ENCODE measurements at places on chromosomes 7 and 10. TPM values are rescaled to one million over a fixed set of nuclear protein-coding genes. Genes with fewer than 3 reads are reported as not detected.
A peak's percentile ranks its signal among the peaks of the same experiment; 100 is the strongest.

ZC3HAV1L gene
- not detected for total RNA-seq

STK17A gene
- total RNA-seq: 31.0 TPM

NUDT13 gene
- total RNA-seq: not detected

CDH23 gene
- 8.1 TPM for total RNA-seq

OR2AE1 gene
- not detected for total RNA-seq

FAM204A gene
- 44.9 TPM for total RNA-seq

MOGAT3 gene
- not detected for total RNA-seq

TRIL gene
- not detected for total RNA-seq

MSS51 gene
- 4.2 TPM for total RNA-seq

JCAD gene
- total RNA-seq: not detected

FAM20C gene
- total RNA-seq: not detected

DNA sequence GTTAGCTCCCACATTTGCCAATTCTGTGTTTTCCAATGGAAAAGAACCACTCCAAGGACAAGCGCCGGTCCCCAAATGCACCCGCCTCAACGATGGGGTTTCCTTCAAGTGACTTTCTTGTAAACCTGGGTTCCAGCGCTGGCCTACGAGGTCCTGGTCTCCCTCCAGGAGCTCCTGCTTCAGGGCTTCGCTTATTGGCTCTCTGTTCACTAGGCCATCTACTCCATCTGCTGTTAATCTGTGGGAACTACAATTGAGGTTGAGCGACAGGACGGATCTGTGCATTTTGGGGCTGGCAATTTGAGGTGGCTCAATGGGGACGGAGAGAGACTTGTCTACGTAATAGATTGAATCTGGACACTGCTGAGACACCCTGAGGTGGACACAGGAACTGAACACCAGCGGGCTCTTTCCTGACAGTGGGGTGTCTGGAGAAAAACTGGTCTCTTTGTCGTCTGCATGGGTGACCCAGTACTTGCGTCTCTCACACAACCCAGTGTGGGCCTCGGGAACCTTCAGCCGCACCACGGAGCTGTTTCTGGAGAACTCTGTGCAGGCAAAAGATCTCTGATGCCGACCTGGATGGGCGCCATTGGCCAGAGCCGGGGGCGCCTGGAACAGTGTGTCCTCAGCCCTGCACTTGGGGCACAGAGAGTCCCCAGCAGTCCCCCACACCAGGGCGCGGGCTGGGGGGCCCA lies 115.9 kb upstream of the ADAM12 start:
- peak; percentile 29 for DNase-seq

DNA sequence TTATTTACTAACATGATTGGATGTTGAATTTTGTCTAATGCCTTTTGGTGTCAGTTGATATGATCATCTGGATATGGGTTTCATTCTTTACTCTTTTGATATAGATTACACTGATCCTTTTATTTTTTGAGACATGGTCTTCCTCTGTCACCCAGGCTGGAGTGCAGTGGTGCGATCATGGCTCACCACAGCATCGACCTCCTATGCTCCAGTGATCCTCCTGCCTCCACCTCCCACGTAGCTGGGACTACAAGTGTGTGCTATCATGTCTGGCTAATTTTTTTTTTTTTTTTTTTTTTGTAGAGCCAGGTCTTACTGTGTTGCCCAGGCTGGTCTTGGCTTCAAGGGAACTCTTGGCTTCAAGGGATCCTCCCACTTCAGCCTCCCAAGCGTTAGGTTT lies 27.1 kb downstream of the BMS1 start:
- DNase-seq: no peak

GRCh38 chr10:62662486-62662885 lies 142.0 kb upstream of the ADO start:
- no peak for DNase-seq

- DNase-seq: no peak
These were observed 156.3 kb upstream of the KMT2E start for GRCh38 chr7:104857458-104858425.

DNA sequence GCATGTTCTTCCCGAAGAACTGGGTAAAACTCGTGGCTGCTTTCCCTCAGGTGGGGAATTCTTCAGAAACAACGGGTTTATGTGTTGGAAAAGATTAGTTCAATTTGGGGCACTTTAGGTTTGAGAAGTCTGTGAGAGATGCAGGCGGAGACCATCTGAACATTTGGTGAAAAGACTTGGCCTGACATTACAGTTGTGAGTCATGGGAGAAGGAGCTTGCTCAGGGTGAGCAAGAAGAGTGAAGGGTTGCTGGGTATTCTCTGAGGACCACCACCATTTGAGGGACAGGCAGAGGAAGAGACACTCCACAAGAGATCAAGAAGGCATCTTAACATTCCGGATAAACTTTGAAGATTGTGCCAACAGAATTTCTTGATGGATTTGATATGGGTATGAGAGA lies 88.6 kb downstream of the PODXL start:
- no peak for DNase-seq

- no peak for DNase-seq
These were observed 58.1 kb upstream of the MSMB start for GRCh38 chr10:46104071-46104585.

GRCh38 chr10:110803830-110804338 lies 67.8 kb upstream of the PDCD4 start:
- peak; percentile 74 for DNase-seq

- no peak for DNase-seq
These were observed 3.7 kb downstream of the ITPRIP start for GRCh38 chr10:104334561-104334960.

GRCh38 chr10:86652361-86653202 lies 1.8 kb upstream of the OPN4 start:
- no peak for DNase-seq

GRCh38 chr7:99143853-99144672 lies at the start of gene SMURF1:
Gene SMURF1 (minus strand): TSS chr7:99144108. CDS start chr7:99143780, 328 bp downstream.
- DNase-seq: peak; percentile 88

DNA sequence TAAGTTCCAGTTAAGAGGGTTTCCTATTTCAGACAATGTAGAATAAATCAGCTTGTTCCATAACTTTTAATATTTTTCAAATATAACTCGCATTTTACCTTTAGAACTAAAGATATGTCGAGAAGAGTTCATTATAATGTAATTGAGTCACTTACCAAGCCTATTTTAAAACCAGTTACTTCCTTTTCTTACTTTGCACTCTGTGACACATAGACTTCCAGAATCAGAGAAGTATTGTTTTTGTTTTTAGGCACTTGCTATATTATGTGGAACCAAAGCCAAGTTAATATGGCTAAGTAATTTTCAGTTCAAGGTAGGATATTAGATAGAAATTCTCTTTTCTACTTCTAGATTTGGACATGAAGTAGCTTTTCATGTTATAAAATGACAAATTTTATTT lies 182.7 kb upstream of the PRPS1L1 start:
- DNase-seq: no peak

DNA sequence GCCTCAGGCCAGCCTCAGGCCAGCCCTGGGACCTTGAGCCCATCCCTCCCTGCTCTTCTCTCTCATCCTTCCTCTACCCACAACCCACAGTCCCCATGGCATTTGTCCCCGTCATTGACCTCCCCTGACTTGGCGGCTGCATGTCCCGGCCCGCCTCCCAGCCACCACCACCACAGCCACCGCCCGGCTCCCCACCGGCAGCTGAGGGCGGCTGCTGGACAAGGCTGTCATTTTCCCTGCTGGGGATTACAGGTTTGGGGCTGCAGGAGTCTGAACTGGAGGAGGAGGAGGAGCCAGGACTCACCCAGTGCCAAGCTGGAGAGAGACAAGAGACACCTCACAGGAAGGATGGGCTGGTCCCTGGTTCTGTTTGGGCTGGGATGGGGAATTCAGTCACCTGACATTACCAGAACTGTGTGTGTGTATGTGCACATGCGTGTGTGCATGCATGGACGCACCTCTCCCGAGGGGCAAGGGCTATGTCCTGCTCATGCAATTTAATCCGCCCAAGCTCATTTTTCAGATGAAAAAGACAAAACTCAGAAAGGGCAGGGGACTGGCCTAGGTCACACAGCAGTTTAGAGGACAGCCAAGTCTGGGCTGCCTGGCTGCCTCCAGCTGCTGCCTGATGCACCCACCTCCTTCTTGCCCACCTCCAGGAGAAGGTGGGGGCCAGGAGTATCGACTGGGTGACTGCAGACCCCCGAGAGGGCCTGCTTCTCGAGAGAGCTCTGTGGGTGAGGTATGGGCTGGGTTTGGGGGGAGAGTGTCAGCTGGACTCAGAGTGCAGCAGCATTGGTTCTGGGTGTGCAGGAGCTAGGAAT lies 113.1 kb downstream of the ZMIZ1 start:
- no peak for DNase-seq

- DNase-seq: no peak
These were observed 83.6 kb downstream of the MPP7 start for GRCh38 chr10:28219251-28219650.

GRCh38 chr10:119205894-119206602 lies 1.3 kb upstream of the GRK5 start:
- DNase-seq: peak; percentile 80

GRCh38 chr7:36838616-36839225 lies 114.4 kb upstream of the AOAH start:
- no peak for DNase-seq

DNA sequence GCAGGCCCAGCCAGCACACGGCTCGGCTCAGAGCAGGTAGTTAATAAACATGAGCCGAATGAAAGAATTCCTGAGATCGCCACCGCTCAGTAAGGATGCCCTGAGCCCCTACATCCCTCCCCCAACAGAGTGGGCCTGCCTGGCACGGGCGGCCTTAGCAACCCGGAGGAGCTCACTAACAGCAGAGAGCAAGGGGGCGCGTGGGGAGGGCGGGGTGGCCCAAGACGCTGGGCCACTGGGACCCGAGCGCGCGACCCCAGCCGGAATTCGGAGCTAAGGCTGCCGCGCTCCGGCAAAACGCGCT lies 403 bp upstream of the ENO4 start:
- no peak for DNase-seq

DNA sequence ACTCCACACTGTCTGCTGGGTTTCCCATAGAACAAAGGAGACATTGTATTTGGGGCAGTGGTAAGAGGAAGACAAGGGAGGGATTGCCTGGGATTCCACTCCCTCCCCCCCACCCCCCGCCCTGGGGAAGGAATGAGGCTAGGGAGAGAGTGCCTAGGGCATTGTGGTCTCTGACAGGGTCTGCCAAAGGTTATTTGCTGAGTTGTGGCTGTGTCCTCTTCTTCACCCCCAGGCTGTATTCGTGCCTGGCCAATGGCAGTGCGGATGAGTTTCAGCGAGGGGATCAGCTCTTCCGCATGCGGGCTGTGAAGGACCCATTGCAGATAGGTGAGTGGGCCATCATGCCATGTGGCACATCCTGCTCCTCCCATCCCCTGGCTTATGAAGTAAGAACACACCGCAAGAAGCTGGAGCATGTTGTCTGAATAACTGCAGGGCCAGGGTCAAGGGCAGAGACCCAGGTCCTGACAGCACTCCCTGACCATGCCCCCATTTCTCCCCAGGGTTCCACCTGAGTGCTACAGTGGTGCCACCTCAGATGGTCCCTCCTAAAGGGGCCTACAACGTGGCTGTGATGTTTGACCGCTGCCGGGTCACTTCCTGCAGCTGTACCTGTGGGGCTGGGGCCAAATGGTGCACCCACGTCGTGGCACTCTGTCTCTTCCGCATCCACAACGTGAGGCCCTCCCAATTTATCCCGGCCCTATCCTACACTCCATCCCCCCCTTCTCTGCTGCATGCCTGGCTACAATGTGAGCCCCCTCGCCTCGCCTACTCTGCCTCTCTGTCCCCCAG lies 3.7 kb downstream of the ZSWIM8 start:
- no peak for DNase-seq

DNA sequence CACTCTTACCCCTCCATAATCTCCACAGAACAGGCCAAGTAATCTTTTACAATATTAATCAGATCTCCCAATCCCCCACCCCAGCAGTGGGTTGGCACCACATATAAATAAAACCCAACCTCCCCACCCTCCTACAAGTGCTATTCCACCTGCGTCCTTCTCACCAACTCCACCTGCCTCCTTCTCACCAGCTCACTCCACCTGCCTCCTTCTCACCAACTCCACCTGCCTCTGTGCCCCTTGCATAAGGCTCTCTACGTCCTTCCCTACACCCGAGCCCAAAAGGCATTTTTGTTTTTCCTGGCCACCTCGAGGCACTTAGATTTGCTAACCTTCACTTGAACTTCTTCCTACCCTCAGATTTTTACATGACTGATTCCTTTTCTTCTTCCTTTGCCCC lies 89.7 kb downstream of the ATE1 start:
- no peak for DNase-seq

DNA sequence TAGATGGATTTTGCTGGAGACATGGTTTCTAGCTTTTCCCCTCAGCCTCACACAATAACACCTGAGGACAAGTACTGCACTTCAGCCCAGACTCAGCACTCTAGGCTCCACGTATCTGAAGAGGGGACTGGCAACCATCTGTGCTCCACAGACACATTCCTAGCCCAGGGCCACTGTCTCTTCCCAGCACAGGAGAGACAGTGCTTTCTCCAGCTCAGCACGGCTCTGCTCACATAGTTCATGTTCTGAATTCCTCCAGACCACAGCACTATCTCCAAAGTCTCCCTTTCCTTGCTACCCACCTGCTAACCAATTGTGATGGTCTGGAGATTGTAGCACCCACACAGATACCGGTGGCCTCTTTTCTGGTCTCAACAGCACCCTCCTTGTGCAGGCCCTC lies 114.5 kb downstream of the HTR7 start:
- no peak for DNase-seq

GRCh38 chr10:77946084-77946483 lies 19.5 kb upstream of the DLG5 start:
- no peak for DNase-seq

- DNase-seq: no peak
These were observed 38.6 kb downstream of the NACAD start for GRCh38 chr7:45050198-45050597.

DNA sequence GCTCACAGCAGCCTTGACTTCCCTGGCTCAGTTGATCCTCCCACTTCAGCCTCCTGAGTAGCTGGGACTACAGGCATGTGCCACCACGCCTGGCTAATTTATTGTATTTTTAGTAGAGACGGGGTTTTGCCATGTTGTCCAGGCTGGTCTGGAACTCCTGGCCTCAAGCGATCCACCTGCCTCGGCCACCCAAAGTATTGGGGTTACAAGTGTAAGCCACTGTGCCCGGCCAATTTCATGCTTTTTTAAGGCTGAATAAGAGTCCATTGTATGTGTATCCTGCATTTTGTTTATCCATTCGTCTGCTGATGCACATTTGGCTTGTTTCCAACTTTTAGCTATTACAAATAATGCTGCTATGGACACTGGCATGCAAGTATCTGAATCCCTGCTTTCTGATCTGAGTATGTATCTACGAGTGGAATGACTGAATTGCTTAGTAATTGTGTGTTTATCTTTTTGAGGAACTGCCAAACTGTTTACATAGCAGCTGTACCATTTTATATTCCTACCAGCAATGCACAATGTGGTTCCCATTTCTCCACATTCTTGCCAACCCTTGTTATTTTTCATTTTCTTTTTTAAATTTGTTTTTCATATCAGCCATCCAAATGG lies 37.3 kb upstream of the TPST1 start:
- no peak for DNase-seq

- no peak for DNase-seq
These were observed 169.5 kb upstream of the GDF10 start for GRCh38 chr10:47130491-47130890.

- DNase-seq: no peak
These were observed 473.8 kb upstream of the GALNT17 start for GRCh38 chr7:70657989-70658632.

GRCh38 chr7:91618776-91619765 lies 261.4 kb downstream of the MTERF1 start:
- no peak for DNase-seq

- DNase-seq: no peak
These were observed 29.5 kb upstream of the ANKRD2 start for GRCh38 chr10:97543025-97543546.

- peak; percentile 47 for DNase-seq
These were observed 24.9 kb upstream of the KNDC1 start for GRCh38 chr10:133135116-133135465.

Measured in OCI-LY7 (cell line).